ENCODE measurements at places on chromosomes 1 and 21. TPM values are rescaled to one million over a fixed set of nuclear protein-coding genes. Genes with fewer than 3 reads are reported as not detected.

- no peak for DNase-seq
Measured at GRCh38 chr1:8943498-8944405, 1.9 kb upstream of the CA6 start.

- DNase-seq, result peak; percentile 96
Measured at GRCh38 chr1:14910984-14911721, 242.4 kb upstream of the TMEM51 start.

DNA sequence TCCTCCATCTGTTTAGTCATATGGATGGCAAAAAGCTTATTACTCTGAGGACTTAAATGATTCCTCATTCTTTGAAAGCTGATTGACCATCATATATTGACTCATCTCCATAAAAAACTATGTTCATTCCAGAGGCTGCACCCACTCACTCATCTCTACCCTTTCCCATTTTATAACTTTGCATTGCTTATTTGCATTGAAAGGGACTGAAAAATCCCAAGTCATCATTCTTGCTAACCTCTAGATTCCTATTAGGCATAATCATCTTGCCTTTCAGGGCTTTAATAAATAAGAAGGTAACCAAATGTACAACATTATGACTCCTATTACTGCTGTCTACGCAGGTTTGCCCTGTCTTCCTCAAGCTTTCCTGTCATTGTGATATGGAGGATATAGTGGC lies 1180.3 kb upstream of the B3GALT2 start:
- no peak for DNase-seq

LCE3C gene
- total RNA-seq, result not detected

VAV3 gene
- 3.0 TPM for total RNA-seq

DNAJC16 gene
- 17.2 TPM for total RNA-seq

ILDR2 gene
- 0.42 TPM for total RNA-seq

ZRANB2 gene
- 164 TPM for total RNA-seq

EPHA8 gene
- not detected for total RNA-seq

Data from MCF 10A (cell line).